Renal cortex interstitium (tissue), 15 donors: ENCODE measurements at places on chromosomes 12 and 14. TPM values are rescaled to one million over a fixed set of nuclear protein-coding genes. Genes with fewer than 3 reads are reported as not detected.

DNA sequence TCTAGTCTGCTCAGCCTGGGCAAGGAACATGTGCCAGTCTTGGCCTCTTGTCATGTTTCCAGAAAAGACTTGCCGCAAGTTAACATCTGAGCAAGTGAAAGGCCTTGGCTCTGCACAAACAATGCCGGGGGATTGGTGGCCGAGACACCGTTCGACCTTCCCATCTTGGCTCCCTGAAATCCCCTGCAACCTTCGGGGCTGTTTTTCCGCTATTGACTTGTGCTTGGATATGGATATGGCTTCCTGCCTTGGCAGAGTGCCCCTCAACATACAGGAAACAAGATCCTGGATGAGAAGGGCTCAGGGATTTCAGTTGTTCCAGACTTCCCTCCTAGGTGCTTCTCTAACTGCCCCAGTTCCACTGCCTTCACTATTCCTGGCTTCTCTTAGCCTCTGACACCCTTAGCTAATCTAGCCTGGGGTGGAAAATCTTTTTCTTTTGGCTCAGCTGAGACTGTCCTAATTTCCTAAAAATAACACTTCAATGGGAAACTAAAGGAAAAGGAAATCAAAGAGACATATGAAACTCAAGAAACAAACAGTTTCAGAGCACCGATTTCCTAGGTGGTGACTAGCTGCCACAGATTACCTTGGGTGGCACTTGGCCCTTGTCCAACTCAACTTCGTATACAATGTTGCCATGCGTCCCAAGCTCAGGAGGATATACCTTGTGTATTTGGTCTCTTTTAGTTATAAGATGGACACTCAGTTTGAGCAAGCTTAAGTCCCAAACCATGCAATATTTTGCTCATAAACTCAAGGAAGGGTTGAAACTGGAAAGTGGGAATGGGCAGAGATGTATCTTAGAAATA is 33.9 kb downstream of the RDH12 start:
- DNase-seq: no peak

DNA sequence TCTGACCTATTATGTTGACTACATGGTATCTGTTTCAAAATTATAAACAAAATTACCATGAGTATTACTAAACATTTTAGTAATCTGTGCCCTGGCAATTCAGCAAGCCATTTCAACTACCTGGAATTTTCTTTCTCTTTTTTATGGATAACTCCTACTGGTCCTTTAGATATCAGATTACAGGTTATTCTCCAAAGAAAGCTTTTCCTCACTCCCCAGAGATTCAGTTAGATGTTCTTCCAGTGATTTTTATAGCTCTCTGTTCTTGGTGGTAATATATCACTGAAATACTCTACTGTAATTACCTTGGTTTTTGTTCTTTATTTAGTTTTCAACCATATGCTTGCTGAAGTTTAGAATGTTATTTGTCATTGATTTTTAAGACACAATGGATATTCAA is 930.2 kb upstream of the FOXG1 start:
- no peak for DNase-seq

- DNase-seq: no peak
These were observed 83.7 kb downstream of the TNFAIP2 start for GRCh38 chr14:103206836-103207387.

- DNase-seq: no peak
These were observed 195.5 kb downstream of the CACNA1C start for GRCh38 chr12:2248087-2248900.

The NRDE2 gene
- 19.5 TPM for polyA plus RNA-seq

The PSMC1 gene
- 148 TPM for polyA plus RNA-seq

DNA sequence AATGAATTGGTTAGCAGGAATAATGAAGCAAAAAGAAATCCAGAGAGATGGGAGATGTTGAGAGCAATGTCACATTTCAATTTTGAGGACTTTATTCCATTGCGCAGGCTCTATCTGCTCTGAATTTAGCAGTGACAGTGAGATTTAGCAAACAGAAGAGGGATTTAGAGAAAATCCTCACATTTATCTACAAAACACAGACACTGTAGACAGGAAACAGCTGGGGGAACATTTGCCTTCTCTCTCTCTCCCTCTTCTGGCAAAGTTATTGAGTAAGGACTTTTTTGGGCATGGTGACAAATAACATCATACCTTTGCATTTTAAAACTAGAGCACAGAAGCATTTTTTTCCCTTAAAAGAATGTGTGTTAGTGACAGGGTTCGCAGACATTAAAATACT is at the start of gene IGF1:
IGF1 (minus strand) TSS at position 158 of the 400 bp plus-strand sequence. CDS start 182 bp downstream, outside the sequence.
- DNase-seq: peak; percentile 43

DNA sequence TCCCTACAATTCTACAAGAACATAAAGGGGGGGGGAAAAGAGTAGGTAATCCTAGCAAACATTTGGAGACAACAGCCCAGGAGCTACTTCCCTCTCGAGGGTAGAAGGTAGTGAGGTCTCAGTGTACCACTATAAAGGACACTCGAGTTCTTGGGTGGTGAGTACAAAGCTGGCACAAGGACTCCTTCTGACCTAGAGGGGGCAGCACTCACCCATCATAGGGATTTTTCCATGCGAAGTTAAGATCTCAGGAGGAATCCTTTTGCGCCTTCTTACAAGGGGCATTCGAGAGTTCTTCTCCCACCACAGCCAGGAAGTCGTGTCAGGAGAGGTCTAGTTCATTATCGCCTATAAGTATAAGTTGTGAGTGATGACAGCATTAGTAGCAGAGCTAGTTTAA is 200.2 kb upstream of the RBM19 start:
- DNase-seq: peak; percentile 35

The TCL1B gene
- polyA plus RNA-seq: 0.42 TPM

The DHRS4L2 gene
- polyA plus RNA-seq: 40.4 TPM

DNA sequence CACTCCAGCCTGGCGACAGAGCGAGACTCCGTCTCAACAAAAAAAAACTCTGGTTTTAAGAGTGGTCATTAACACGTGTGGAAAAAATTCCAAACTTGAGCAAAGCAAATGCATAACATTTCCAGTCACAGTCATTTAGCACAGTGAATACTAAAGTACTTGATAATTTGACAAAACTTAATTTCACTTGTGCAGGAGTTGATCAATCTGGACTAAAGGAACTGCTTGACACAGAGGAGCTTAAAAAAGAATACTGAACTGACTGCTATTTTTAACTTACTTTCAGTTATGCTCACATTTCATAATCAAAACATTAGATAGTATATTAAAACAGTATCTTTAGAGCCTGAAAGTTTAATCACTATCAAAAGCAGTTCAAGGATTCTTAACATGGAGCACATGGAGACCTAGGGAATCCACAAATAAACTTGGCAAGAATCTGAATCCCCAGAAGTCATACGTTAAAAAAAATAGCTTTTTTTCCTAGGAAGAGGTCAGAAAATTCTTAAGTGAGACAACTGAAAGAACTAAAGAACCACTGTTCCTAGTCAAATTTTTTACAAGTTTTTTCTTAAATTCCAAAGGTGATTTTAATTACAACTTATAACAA is 7.4 kb downstream of the UBE2N start:
- no peak for DNase-seq

- no peak for DNase-seq
These were observed 100.5 kb downstream of the ALG10B start for GRCh38 chr12:38417101-38417500.
